K562 (cell line): ENCODE measurements at places on chromosomes 3 and 15. TPM values are rescaled to one million over a fixed set of nuclear protein-coding genes. Genes with fewer than 3 reads are reported as not detected.

Gene SLC24A5
- not detected in 2 replicates for polyA plus RNA-seq

Gene TERC
- 0.77 TPM in 1 of 2 replicates, not detected in the other for polyA plus RNA-seq

Gene NLGN1
- polyA plus RNA-seq: not detected in 2 replicates

Gene FBXO40
- 0.01 TPM in 1 of 2 replicates, not detected in the other for polyA plus RNA-seq

Gene TTC21A
- polyA plus RNA-seq: 0.93 and 1.4 TPM in 2 replicates

Gene P2RY1
- polyA plus RNA-seq: 17.8 and 18.4 TPM in 2 replicates

Gene ZDHHC19
- 1.1 and 5.5 TPM in 2 replicates for polyA plus RNA-seq

Gene UTS2B
- polyA plus RNA-seq: not detected in 2 replicates

Gene XRN1
- 6.1 and 14.3 TPM in 2 replicates for polyA plus RNA-seq

DNA sequence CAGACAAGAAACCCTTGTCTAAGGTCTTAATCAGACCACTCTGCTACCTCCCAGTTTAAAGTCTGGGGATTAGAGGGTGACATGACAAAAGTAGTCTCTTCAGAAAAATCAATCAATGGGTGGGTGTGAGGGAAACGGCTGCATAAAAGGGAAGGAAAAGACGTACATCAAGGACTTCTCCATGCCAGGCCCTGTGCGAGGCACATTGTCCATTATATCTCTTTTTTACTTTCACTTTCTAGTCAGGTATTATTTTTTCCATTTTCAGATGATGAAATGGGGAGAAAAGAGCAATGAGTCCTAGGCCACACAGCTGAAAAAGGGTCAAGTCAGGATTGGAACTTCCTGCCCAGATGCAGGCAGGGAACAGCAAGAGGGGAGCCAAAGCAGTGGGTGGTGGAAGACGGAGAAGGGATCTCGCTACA, 4.6 kb upstream of the CX3CR1 start:
- no peak overlapping the region for H3K4me3 ChIP-seq
- no peaks in the 10 kb centered on the region for H3K36me3 ChIP-seq
- peaks cover 21% of the 10 kb centered on the region; the same call in 2 of the 3 replicates for H3K4me1 ChIP-seq
- no peaks in the 10 kb centered on the region; the same call in 2 of the 3 replicates for H3K27me3 ChIP-seq
- no peak for DNase-seq
- peak overlapping the region; percentile 21; the same call in 2 of the 3 replicates for H3K27ac ChIP-seq

DNA sequence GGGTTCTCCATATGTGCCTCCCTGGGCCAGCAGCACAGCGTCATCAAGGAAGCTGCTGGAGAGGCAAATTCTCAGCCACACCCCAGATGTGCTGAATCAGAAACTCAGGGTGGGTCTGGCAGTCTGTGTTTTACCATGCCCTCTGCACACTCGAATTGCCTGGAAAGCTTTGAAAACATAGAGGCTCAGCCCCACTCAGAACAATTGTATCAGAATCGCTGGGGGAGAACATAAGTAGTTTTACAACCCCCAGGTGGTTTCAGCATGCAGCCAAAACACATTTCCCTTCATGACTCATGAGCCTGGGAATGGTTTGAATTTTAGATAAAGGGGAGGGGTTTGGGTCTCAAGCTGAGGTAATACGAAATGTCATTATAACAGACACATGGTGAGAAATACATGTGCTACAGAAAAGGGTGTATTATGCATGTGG, 9.6 kb downstream of the TGM4 start:
- H3K4me3 ChIP-seq: no peak overlapping the region
- H3K36me3 ChIP-seq: no peaks in the 10 kb centered on the region
- H3K4me1 ChIP-seq: no peaks in the 10 kb centered on the region
- peaks cover 26% of the 10 kb centered on the region for H3K27me3 ChIP-seq
- no peak overlapping the region for H3K27ac ChIP-seq

DNA sequence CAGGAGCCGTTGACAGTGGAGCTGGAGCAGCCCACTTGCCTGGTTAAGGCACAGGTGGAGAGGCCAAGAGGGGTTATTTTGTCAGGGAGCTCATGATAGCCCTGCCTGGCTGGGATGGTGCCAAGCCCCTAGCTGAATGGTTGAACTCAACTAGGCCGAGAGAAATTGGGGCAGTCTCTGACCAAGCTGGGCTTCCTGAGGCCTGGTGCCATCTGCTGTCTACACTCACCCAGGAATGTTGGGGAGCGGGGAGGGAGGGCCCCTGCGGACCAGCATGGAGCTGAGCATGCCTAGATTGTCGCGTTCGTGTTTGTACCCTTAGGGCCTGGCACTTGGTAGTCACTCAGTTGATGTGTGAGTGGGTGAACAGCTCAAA, 1.2 kb downstream of the BRPF1 start:
- H3K27ac ChIP-seq: peak overlapping the region; percentile 100; the same call in 2 of the 3 replicates
- H3K4me3 ChIP-seq: peak overlapping the region; percentile 93
- DNase-seq: peak; percentile 18
- peaks cover 23% of the 10 kb centered on the region; the same call in 2 of the 3 replicates for H3K4me1 ChIP-seq
- H3K27me3 ChIP-seq: no peaks in the 10 kb centered on the region

GRCh38 chr3:27228805-27229204, 140.4 kb downstream of the NEK10 start:
- no peak overlapping the region for H3K4me3 ChIP-seq
- no peak for DNase-seq
- H3K4me1 ChIP-seq: no peaks in the 10 kb centered on the region

DNA sequence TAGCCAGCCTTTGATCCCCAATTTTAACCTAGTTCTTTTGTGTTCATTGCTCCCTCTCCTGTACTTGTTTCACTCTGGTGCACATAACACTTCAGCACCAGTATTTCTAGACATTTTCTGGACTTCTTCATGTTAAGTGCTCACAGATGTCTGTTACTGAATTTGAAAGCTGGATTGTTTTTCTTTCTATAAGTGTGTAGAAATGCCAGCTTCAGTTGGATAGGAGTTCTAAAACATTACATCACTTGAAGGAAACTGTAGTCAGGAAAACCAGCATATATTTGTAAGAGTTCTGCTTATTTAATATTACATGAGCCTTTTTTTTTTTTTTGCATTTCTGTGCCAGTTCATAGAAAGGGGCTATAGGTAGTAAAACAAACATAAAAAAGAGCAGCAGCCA, 21.6 kb downstream of the QTRT2 start:
- H3K36me3 ChIP-seq: peaks cover 89% of the 10 kb centered on the region; the same call in 2 of the 3 replicates
- no peak overlapping the region for H3K4me3 ChIP-seq
- no peaks in the 10 kb centered on the region for H3K4me1 ChIP-seq
- no peaks in the 10 kb centered on the region for H3K27me3 ChIP-seq
- DNase-seq: no peak
- H3K27ac ChIP-seq: no peak overlapping the region

DNA sequence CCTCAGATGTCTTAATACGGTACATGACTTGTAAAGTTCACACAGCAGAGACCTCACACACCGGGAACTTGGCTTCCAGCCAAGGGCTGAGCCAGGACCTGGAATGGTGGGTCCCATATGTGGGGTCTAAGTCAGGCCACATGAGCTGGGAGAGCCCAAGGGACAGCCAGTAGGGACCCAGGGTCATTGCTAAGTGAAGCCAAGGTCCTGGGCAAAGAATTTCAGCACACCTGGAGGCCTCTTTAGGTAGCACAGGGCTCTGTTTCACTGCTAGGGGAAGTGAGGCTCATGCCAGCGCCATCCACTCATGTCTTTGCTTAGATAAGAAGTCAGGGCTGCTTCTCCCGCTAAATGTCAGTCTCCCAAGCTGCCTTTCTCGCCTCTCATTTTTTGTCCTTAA, 116.6 kb upstream of the TLE3 start:
- H3K27me3 ChIP-seq: peaks cover 54% of the 10 kb centered on the region
- no peaks in the 10 kb centered on the region for H3K4me1 ChIP-seq

- no peaks in the 10 kb centered on the region for H3K4me1 ChIP-seq
- H3K27me3 ChIP-seq: peaks cover 6% of the 10 kb centered on the region; the same call in 1 of the 2 replicates
- H3K4me3 ChIP-seq: no peak overlapping the region
- H3K27ac ChIP-seq: no peak overlapping the region
- no peaks in the 10 kb centered on the region for H3K36me3 ChIP-seq
- DNase-seq: no peak
Observed at GRCh38 chr3:151016478-151016795, 43.9 kb upstream of the CLRN1 start.

DNA sequence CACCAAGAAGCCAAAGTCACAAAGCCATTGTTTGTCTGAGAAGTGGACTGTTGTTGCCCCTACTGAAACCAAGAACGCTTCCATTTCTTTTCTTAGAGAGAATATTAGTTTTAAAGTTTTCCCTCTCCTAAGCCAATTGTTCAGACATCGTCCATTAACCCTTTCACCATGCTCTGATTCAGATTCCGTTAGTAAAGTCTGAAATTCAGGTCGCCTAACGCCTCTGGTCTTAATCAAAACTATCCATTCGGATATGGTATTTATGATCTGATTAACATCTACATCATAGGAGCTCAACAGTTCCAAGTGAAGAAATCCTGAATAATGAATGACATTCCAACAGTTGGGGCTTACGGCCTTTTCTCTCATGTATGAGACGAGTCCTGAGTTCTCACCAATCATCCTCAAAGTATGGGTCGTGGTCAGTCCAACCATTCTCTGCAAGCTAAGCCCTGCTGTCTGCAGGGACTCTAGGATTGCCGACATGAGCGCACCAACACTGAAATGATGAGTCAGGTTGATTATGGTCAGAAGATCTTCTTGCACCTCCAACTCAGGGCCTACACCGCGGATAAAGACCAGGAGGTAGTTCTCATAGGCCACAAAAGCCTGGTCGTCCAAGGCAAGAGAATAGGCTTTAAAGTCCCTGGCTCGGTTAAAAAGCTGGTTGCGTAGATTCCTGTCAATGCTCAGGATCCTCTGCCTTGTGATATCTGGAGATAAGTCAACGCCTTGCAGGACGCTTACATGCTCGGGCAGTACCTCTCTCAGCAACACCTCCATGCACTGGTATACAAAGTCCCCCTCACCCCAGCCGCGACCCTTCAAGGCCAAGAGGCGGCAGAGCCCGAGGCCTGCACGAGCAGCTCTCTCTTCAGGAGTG, 767 bp downstream of the EPM2AIP1 start:
- H3K4me1 ChIP-seq: peaks cover 25% of the 10 kb centered on the region
- H3K27me3 ChIP-seq: no peaks in the 10 kb centered on the region
- H3K27ac ChIP-seq: peak overlapping the region; percentile 94
- H3K4me3 ChIP-seq: peak overlapping the region; percentile 60

- peaks cover under 1% of the 10 kb centered on the region for H3K4me1 ChIP-seq
- DNase-seq: no peak
Observed at GRCh38 chr15:99110581-99111320, 5.9 kb downstream of the SYNM start.

- H3K4me3 ChIP-seq: no peak overlapping the region
- no peak for DNase-seq
- no peak overlapping the region for H3K27ac ChIP-seq
- H3K36me3 ChIP-seq: no peaks in the 10 kb centered on the region
- no peaks in the 10 kb centered on the region for H3K4me1 ChIP-seq
- H3K27me3 ChIP-seq: 0 out of 3 replicates have a peak, but pooled peaks cover 2% of the 10 kb centered on the region
Observed at GRCh38 chr3:13825821-13826220, 54.0 kb downstream of the WNT7A start.

GRCh38 chr3:24828011-24828410, 333.4 kb upstream of the THRB start:
- H3K4me3 ChIP-seq: no peak overlapping the region
- DNase-seq: no peak
- H3K36me3 ChIP-seq: no peaks in the 10 kb centered on the region
- H3K27me3 ChIP-seq: no peaks in the 10 kb centered on the region
- no peaks in the 10 kb centered on the region for H3K4me1 ChIP-seq

DNA sequence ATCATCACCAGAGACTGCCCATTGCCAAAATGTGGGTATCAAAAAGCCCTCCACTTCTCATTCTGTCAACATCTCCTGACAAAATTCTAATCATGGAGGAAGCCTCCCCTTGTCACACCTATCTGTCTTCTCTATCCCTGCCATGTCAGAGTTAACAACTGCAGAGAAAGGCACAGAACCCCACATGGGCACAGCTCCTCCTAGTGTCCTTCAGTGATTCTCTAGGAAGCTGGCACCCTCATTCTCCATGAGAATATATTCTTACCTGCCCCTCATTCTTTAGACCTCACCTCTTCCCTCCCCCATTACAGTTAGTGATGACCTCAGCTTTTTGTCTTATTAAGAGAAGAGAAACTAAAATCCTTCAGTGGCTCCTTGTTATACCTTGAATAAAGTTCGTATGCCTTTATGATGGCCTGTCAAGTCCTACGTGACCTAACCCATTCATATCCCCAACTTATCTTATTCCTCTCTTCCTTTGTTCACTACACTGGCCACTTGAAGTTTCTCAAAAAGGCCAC, 44.6 kb downstream of the NME9 start:
- no peak for DNase-seq
- H3K27ac ChIP-seq: no peak overlapping the region
- H3K4me1 ChIP-seq: no peaks in the 10 kb centered on the region
- no peaks in the 10 kb centered on the region for H3K27me3 ChIP-seq

- no peaks in the 10 kb centered on the region for H3K4me1 ChIP-seq
- no peak overlapping the region for H3K4me3 ChIP-seq
- no peaks in the 10 kb centered on the region for H3K27me3 ChIP-seq
- no peaks in the 10 kb centered on the region for H3K36me3 ChIP-seq
- no peak overlapping the region for H3K27ac ChIP-seq
Observed at GRCh38 chr3:152480282-152480953, 211.7 kb downstream of the MBNL1 start.

DNA sequence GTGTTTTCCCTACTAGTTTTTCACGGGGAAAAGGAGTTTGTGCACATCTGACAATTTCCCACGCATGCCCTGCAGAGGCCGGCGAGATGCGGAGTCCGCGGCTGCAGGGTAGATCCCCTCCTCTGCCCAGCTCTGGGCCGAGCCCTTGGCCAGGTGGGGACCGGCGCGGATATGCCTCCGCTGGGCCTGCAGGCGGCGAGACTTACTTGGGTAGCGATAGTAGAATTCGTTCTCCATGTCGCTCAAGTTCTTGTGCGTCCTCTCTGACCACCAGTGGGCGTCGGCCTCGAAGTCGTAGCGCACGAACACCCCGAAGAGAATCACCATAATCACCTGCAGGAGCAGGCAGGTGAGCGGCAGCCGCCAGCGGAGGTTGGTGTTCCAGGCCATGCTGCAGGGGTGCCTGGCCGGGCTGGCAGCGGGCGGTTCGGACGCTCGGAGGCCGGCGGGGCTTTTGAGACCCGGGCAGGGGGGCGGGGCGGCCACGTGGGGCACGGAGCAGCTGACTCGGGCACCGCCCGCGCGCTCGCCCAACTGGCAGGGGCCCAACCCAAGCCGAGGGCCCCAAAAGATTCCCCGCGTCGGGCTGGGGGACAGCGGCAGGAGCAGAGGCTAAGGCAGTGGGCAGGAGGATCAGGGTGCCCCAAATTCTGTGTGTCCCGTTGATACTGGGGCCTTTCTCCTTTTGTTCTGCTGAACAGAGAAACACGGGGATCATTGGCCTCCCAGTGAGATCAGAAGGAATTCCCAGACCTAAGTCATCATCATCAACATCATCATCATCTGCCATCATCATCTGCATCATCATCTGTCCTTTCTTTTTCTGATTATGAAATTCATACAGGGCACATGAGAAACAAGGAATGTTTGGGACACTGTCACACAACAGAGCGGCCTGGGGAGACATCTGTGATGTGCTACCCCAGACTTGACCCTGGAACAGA, at the start of gene RHCG:
RHCG (minus strand) TSS at position 429 of the 944 bp plus-strand sequence; CDS start at position 390, 39 bp downstream.
- H3K36me3 ChIP-seq: no peaks in the 10 kb centered on the region
- no peak within 1 kb of the TSS for H3K4me3 ChIP-seq
- H3K27ac ChIP-seq: no peak within 1 kb of the TSS
- H3K4me1 ChIP-seq: no peaks in the 10 kb centered on the region
- H3K27me3 ChIP-seq: peaks cover 24% of the 10 kb centered on the region
